ENCODE measurements at places on chromosomes 4 and X.

- no peak for DNase-seq
These were observed 6.9 kb upstream of the RNF175 start for GRCh38 chr4:153766758-153767157.

DNA sequence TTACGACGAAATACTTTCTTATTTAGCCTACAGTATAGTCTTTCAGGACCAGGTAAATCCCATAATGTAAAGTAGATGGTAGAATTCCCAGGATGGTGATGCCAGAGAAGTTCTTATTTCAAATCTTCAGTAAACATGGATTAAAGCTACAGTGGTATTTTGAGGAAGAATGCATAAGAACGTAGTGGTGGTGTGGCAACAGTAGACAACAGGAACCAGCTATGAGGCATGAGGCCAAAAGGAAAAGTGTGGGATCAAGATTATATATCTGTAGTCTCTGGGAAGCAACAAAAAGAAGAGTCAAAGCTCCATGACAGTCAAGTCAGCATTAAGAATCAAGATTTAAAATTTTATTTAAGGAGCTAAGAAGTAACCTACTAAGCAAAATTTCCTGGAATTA lies 60.2 kb downstream of the METTL14 start:
- no peak for DNase-seq

DNA sequence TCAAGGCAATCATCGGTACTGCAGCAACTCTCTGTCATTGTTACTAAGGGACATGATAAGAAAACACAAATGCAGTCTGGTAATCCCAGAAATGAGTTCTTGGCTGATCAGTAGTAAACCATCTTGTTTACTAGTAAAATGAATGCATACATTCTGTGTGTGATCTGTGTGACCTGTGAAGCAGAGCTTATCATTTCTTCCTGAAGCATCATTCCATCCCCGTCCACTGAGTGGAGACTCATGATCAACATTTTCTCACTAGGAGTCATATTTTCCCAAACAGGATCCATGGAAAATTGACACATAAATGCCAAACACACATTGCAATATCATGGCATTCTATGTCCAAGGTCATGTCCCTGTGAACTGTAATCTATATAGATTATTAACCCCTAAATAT lies 226.1 kb downstream of the ANKRD50 start:
- no peak for DNase-seq

- no peak for DNase-seq
These were observed 61.9 kb upstream of the IRF2 start for GRCh38 chr4:184536065-184536880.

GRCh38 chrX:110851780-110852179 lies 56.2 kb upstream of the CHRDL1 start:
- DNase-seq: no peak

DNA sequence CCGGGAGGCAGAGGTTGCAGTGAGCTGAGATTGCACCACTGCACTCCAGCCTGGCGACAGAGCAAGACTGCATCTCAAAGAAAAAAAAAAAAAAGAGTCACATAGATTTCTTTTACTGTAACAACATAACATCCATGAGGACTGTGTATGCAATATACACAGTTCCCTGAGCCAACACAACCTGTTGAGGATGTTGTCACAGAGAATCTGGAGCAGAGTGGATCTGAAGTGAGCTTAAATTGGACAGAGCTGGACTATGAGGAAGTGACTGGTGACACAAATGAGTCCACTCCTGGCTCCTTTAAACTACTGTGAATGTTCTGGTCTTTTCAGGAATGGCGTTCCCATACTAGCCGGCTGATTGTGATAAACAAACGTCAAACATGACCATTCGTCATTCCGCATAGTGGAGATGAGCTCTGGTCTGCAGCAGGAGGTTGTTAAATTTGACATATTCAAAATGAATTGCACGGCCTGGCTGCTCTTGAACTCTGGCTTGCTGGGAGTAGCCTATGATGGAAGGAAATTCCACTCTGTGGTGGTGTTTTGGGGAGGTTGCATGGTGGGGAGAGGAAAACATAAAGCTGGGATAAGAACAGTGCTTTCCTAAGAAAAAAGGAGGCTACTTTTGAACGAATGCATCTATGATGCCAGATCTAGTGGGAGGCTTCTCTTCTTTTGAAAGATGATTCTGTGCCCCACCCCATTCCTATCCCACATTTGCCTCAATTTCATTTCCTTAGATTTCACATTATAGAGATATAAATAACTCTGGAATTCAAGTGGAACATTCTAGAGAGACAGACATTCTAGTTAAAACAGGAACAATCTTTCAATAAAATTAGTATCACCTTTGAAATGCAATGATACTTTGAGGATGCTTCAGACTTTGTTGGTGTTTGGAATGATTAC lies 149.5 kb downstream of the SHROOM3 start:
- no peak for DNase-seq

DNA sequence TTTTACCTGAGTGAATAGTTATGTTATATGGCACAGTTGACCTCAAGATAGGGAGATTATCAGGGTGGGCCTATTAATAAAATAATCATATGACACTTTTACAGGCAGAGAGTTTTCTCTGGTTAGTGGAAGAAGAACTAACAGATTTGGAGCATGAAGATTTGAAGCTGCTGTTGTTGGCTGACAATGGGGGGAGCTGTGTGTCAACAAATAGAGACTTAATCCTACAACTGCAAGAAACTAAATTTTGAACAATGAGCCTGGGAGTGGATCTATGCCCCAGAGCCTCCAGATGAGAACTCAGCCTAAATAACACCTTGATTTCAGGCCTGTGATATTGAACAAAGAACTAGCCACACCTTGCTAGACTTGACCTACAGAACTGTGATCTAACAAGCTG lies 7.2 kb upstream of the CCSER1 start:
- no peak for DNase-seq

GRCh38 chrX:65941775-65942174 lies 98.1 kb downstream of the VSIG4 start:
- DNase-seq: no peak

DNA sequence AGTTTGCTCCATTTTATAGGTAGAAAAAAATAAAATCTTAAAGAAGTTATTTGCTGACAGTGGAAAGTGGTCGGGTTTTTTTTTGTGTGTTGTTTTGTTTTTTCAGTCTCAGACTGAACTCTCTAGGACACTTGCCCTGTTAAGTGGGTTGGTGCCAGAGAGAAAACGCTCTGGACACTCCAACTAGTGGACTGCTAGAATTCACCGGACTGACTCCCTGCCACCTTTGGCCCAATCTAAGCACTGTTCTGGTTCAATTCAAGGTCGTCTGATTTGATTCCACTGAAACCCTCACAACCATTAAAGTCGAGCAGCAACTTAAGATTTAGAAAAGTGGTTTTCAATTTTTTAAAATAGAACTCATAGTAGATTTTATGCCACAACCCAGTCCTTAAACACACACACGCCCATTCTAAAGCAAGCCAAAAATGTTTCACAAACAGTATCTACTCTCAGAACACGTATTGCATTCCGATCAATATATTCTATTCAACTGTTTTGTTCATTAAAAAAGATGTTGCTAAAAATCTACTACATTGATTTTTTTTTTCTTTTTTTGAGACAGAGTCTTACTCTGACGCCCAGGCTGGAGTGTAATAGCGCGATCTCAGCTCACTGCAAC lies 27.3 kb downstream of the RWDD4 start:
- no peak for DNase-seq

DNA sequence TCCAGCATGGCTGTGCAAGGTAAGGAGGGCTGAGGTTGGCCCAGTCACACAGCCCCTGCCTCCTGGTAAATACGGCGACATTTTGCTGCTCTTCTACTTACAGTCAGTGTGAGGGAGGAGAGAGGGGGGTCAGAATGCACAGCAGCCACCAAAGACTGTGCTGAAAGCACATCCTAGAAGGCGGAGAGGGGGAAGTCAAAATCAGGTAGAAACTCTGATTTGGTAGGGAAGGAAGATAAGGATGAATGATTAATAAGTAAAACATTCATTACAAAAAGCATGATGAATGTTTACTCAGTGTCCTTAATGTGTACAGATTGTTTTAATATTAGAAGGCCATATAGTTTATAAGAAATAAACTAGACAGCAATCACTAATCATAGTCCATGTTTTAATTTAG lies 57.5 kb downstream of the ADD1 start:
- no peak for DNase-seq

GRCh38 chr4:59664771-59665170 lies 1535.4 kb upstream of the ADGRL3 start:
- no peak for DNase-seq

- DNase-seq: no peak
These were observed 1251.0 kb downstream of the PCDH18 start for GRCh38 chr4:136281307-136281706.

- no peak for DNase-seq
These were observed 55.7 kb downstream of the DCHS2 start for GRCh38 chr4:154435895-154436294.

DNA sequence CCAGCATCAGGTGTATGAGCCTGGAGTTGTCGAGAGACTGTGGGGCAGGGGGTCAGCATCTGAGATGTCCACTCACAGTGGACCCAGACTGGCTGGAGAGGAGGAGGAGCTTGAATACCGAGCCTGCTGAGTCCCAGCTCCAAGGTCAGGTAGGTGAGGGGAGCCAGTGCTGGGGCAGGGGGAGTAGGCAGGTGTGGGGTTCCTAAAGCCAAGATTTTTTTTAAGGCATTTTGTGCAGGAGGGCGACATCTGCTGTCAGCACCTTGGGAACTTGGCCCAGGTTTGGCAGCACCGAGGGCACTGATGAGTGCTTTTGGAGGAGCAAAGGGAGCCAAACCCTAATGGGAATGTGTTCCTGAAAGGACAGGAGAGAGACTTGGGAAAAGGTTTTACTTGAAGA lies 64.2 kb upstream of the MSANTD1 start:
- no peak for DNase-seq

- DNase-seq: no peak
These were observed 30.2 kb downstream of the SMIM14 start for GRCh38 chr4:39608451-39608850.

GRCh38 chr4:159013692-159014091 lies 89.2 kb upstream of the RAPGEF2 start:
- no peak for DNase-seq

DNA sequence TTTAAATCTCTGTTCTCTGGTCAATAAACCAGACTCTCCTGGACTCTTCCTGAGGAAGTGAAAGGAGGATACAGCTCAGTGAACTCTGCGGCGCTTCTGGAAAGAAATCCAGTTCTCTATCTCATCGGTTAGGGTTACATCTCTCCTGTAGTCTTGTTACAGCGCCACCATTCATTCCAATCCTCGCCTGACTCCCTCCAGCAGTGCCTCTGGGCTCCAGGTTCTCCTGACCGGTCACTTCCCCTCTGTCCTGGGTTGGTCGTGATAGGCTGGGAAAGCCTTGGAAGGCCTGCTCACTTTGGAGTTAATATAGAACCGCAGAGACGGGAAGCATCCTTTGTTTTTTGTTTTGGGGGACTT lies 97.0 kb upstream of the STOX2 start:
- DNase-seq: no peak

DNA sequence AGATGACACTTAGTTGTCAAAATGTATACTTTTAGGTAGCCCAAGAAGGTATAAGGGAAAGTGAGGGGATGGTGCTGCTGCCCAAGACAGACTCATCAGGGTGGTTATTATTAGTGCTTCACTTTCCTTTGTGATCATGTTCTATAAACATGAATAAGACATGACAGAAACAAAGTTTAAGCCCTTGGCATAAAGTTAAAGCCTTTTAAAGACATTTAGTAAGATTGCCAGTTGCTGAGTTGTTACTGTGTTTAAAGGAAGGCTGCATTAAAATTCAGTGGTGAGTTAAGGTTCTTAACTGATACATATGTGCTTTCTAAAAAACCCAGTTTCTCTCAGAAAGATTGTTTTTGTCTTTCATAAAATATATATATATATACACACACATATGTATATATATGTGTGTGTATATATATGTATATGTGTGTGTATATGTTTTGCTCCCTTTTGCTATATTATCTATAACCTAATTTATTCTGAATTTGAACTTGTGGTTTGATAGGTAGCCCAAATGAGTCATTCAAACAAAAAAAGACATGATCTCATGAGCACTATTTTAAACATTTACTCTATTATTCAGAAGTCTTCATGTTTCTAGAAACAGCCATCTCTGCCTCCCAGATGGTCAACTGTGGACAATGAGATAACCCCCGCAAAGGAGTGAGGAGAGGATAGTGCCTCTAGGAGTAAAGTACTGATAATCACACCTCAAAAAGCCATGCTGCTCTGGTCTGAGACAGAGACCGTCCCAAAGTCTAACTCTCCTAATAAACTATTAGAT lies 98.1 kb upstream of the OTUD4 start:
- no peak for DNase-seq

DNA sequence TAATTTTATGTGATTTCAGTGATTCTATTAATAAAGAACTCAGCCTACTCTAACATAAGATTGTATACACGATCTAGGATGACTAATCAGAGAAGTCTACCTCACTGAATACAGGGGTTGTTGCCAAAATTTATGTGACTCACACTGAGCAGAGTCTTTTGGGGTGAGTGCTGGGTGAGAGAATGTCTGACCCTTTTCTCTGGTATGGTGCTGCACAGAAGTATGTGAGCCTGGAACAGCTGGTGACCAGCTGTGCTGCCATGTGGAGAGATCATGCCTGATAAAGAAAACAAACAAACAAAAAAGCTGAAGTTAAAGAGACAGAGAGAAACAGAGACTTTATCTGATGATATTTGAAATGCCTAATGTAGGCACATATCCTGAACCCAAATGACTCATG lies 618.1 kb upstream of the GRIA3 start:
- DNase-seq: no peak

DNA sequence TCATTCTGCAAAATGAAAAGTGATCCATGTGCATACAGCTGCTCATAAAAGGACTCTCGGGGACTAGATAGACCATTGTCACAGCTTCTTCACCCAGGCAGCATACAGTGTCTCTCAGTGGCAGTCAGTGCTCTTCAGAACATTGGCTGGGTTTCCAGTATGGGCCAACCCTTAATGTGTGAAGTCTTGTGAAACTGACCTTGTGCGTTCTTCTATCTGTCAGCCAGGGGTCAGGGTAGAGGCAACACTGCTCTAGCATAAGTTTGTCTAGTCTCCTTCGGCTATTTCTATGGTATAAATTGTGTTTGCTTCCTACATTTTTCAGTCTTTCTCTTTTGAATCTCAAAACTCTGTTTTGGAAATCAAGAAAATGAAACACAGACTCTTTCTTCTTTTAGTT lies 37.0 kb upstream of the SMIM31 start:
- DNase-seq: no peak

- DNase-seq: no peak
These were observed 193.0 kb downstream of the PDGFC start for GRCh38 chr4:156778606-156779005.

- no peak for DNase-seq
These were observed 376.4 kb downstream of the KCTD8 start for GRCh38 chr4:44071959-44072955.

GRCh38 chr4:67141586-67141985 lies 403.7 kb downstream of the CENPC start:
- DNase-seq: no peak
